Heart left ventricle (tissue), 16 donors: ENCODE measurements at places on chromosomes 7 and 10. TPM values are rescaled to one million over a fixed set of nuclear protein-coding genes. Genes with fewer than 3 reads are reported as not detected.

Gene RBP3
- total RNA-seq: not detected

Gene PDE6C
- total RNA-seq: not detected

GRCh38 chr7:30797176-30798040 lies 26.2 kb downstream of the MINDY4 start:
- DNase-seq: no peak

Gene SCART1
- 0.31 TPM for total RNA-seq

DNA sequence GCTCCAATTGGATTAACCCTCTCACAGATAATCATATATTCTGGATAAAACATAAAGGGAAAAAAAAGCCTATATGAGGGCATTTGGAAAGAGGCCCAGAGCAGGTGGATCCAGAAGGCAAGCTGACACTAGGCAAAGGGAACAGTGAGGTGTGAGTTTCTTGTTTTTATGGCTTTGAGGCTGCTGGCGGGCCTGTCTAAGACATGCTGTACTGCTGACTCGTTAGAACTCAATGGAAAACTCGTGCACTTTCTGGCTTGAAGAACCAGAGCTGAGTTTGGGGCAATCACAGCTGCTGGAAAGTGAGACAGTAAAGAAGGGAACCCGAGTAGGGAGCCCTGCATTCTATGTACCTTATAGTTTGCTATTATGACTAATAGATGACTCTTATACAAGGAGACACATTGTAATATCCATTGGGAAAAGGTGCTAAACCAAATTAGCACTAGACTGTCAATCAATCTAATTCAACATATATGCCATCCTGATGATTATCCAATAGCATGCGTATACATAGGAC lies 637.1 kb downstream of the GATA3 start:
- no peak for DNase-seq

GRCh38 chr10:26407406-26407969 lies 30.7 kb upstream of the APBB1IP start:
- DNase-seq: no peak

Gene NYAP1
- total RNA-seq: not detected

GRCh38 chr10:77637532-77638320 lies at the start of gene KCNMA1:
Gene KCNMA1 (minus strand): TSS chr10:77637808.
- peak; percentile 33 for DNase-seq

Gene TET1
- total RNA-seq: 2.8 TPM

DNA sequence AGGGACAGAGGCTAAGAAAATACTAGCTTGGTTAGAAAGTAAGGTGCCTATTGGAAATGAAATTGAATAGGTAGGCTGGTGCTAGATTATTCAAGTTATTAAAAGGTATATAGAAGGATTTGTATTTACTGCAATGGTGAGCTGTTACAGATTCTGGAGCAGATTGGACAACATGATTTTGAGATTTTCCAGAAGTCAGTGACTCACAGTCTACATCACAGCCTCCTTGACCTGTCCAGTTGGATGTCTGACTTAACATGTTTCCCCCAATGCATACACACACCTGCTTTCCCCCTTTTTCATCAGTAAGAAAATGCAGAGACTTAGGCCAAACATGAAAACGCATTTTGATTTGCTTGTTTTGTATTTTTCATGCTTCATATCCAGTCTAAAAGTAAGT lies 33.4 kb downstream of the STARD3NL start:
- DNase-seq: no peak

- no peak for DNase-seq
Measured at GRCh38 chr10:51619365-51619764, 80.0 kb downstream of the CSTF2T start.

Gene CPED1
- total RNA-seq: 21.2 TPM

Gene OR2A12
- total RNA-seq: not detected

GRCh38 chr10:75972491-75973276 lies 541.3 kb downstream of the LRMDA start:
- DNase-seq: no peak

- no peak for DNase-seq
Measured at GRCh38 chr10:92880917-92881316, 32.6 kb downstream of the EXOC6 start.

GRCh38 chr10:111211706-111212105 lies 134.9 kb downstream of the ADRA2A start:
- no peak for DNase-seq

Gene OR9A2
- not detected for total RNA-seq

DNA sequence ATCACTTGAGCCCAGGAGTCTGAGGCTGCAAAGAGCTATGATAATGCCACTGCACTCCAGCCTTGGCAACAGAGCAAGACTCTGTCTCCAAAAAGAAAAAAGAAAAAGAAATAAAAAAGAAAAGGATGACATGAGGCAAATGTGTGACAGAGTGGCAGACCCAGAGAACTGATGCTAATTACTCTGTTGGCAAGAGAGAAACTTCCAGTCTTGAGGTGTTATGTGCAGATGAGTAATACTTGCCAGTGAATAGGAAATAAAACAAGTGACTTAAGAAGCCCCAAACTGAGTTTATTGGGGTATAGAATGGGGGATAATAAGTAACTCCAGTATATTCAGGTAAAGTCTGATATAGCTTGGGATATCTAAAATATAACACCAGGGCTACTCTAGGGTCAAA lies 9.5 kb upstream of the ANXA7 start:
- DNase-seq: no peak

Gene YAE1
- 15.4 TPM for total RNA-seq

- no peak for DNase-seq
Measured at GRCh38 chr10:96413151-96413787, 54.5 kb upstream of the OPALIN start.

GRCh38 chr7:69859342-69859741 lies 261.1 kb downstream of the AUTS2 start:
- no peak for DNase-seq

DNA sequence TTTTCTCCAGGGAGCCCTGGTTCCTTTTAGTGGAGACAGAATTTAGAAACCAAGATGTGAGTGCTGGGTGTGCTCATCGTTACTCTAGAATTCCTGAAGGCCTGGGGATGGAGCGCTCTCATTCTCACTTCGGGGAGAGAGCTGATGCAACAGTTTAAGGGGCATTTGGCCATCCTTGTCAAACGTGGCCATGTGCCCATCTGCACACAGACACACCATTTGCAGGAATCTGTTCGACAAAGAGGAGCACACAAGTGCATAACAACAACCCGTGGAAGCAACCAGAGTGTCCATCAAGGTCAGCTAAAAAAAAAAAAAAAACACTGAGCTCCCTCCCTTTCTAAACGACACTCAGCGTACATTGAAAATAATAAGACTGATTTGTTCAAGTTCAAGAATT lies 23.0 kb upstream of the RET start:
- DNase-seq: no peak

DNA sequence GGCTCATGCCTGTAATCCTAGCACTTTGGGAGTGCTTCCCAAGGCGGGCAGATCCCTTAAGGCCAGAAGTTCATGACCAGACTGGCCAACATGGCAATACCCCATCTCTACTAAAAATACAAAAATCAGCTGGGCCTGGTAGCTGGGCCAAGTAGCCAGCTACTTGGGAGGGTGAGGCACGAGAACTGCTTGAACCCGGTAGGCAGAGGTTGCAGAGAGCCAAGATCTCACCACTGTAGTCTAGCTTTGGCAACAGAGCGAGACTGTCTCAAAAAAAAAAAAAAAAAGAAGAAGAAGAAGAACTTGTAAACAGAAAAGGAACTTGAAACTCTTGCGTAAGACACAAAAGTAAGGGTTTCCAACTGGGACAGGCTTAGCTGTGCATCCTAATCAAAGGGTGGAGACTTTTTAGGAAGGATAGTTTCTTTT lies 5.6 kb upstream of the IFIT2 start:
- DNase-seq: no peak

GRCh38 chr7:28036696-28037095 lies 143.9 kb downstream of the JAZF1 start:
- no peak for DNase-seq

Gene UPK3BL2
- 10.5 TPM for total RNA-seq

- DNase-seq: no peak
Measured at GRCh38 chr10:16297642-16298041, 139.2 kb upstream of the PTER start.

Gene RSPH10B
- not detected for total RNA-seq

DNA sequence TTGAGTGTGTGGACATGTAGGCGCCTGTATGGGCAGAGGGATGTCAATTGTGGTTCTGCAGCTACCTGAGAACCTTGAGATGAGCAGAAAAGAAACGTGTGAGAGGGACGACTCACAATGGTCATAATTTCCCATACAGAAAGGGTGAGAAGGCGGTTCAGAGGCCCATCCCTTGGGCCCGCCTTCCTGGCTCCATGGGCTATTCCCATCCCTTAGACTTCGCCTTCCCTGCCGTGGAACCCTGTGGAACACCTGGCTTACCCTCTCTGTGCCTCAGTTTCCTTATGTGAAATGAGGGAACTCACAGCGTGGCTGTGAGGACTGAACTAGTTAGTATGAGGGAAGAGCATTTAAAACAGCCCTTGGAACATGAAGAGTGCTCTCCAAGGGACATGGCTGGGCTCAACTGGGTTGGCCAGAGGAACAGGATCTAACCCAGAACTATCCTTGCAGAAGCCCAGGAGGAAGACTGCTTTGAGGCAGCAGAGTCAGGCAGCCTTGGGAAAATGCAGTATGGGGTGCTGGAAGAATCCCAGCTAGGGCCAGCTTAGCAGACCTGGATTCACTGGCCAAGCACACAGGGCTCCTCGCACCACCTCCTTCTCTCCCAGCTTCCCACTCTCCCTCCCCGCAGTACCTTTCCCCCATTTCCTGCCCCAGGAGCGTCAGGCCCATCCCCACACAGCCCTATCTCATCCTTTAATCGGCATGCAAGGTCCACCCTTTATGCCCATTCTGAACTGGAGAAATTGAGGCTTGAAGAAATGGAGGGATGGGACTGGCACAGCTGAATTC lies 11.1 kb upstream of the ZMIZ1 start:
- peak; percentile 21 for DNase-seq

- no peak for DNase-seq
Measured at GRCh38 chr10:18323916-18324315, 183.7 kb downstream of the CACNB2 start.

- no peak for DNase-seq
Measured at GRCh38 chr7:90194911-90195809, 16.4 kb upstream of the STEAP2 start.

Gene CYP3A4
- 0.56 TPM for total RNA-seq

Gene CDCA7L
- total RNA-seq: 45.5 TPM

Gene FAM237B
- not detected for total RNA-seq

DNA sequence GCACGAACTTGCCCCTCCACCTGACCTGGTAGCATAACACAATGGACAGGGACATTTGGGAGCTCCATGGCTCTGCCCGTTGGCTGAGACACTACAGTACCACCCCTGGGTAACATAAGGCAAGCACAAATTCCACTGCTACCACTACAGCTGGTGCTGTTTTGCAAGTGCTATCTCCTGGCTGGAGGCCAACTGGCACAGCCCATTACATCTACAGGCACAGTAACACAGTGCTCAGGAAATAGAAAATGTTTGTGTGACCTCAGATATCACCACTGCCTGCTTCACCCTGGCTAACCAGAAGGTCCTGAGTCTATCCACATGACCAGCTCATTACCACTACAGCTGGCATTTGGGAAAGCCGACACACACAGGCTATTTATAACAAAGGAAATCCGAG lies 631.1 kb upstream of the MBL2 start:
- peak; percentile 79 for DNase-seq

- DNase-seq: no peak
Measured at GRCh38 chr7:151888079-151889067, 11.5 kb upstream of the PRKAG2 start.

DNA sequence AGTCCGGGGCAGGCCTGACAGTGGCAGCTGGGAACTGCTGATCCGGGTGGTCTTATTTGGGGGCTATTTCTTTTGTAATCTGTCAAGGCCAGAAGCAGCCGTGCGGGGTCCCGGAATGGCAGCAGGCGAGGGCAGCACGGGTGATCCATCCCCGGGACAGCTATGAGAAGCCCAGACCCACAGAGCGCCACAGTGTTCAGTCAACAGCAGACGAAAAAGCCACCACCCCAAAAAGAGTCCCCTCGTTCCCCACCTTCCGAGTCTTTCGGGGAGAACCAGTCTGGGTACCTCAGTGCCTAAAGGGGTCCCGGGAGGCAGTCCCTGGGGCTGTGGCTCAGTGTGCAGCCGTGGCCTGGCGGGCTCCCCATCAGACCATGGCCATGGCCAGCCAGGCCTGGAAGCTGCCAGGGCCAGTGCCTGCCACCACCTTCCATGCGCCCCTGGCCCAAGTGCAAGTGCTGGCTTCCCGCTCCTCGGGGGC lies 125.1 kb upstream of the KCTD7 start:
- peak; percentile 28 for DNase-seq

DNA sequence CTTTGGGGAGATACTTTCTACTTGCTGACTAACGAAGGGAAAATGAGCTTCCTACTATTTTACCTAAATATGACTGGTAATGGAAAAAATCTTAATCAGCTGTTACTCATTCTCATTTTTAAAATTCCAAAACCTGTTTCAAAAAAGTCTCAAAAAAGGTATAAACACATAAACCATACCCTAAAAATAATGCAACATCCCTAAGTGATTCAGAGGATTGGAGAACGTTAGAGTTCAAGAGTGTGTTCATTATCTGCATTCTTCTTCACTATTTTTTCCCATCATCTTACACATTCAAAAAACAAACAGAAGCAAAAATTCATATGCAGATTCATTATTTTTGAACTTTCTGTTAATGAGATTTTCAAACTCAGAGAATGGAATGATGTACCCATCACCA lies 150.4 kb upstream of the GNAI1 start:
- no peak for DNase-seq

GRCh38 chr10:117928741-117929140 lies 118.0 kb downstream of the RAB11FIP2 start:
- no peak for DNase-seq

Gene ACTL6B
- total RNA-seq: not detected

Gene AEBP1
- total RNA-seq: 36.0 TPM
